ENCODE measurements at places on chromosomes 2 and 18.

DNA sequence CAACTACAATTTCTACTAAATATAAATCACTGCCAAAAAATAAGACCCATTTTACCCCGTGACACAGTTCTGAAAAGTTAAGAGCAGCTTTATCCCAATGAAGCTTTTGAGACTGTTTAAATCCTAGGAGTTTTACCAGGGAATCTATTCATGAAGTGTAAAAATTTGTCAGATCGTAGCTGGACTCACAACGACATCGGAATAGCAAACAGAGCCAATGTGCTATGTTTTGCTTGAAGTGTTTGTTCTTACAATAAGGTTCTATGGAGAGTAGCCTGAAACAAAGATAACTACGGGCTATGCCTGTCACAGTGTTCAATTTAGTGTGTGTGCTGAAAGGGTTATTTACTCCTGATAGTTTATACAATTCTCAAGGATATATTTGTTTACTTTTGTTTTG, 78.5 kb upstream of the L3MBTL4 start:
- DNase-seq: no peak

GRCh38 chr2:101064125-101064502, 62.0 kb downstream of the RPL31 start:
- DNase-seq: no peak

DNA sequence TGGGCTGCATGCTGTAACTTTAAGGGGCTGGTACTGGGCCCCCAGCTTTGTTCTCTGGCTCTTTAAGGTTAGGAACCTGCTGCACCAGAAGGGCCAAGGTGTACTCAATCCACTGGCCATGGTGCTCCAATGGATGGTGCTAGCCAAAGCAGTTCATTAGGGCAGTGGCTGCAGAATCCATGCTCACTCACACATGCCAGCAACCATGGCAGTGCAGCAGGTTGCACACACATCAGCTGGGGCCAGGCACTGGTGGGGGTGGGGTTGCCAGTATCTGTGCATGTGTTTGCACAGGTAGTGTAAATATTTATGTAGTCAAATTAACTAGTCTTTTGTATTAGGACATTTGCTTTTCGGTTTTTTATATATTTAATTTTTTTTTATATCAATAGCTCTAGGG, 228.3 kb upstream of the EPC2 start:
- DNase-seq: no peak

GRCh38 chr2:121366040-121366439, 81.0 kb upstream of the TFCP2L1 start:
- DNase-seq: no peak

GRCh38 chr2:10436583-10437110, 11.5 kb downstream of the ODC1 start:
- no peak for DNase-seq

DNA sequence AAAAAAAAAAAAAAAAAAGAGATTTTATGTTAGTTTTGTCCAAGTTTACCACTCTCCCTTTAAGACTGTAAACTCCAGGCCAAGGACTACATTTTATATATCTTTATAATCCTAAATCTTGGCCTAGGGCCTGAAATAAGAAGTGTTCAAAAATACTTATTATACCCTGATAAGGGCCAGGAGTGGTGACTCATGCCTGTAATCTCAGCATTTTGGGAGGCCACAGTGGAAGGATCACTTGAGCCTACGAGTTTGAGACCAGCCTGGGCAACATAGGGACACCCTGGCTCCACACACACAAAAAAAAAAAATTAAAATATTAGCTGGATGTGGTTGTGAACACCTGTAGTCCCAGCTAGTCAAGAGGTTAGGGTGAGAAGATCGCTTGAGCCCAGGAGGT, 12.7 kb downstream of the TRIP12 start:
- DNase-seq: no peak

DNA sequence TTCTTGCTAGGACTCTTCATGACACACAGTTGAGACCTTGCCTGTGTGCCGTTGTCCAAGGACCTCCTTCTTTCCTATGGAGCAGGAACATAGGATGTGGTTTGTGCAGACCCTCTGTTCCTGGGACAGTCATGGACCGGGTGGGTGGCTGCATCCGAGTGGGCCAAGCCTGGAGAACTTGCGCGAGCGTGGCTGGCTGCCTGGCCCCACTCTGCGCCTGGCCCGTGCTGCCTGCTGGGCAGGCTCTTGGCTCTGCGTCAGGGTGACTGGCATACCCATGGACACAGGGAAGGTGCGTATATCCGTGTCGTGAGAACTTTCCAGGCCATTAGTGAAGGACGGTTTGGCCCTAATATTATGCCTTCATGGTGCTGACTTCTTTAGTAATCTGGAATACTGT, 68.2 kb downstream of the DCDC2C start:
- no peak for DNase-seq

DNA sequence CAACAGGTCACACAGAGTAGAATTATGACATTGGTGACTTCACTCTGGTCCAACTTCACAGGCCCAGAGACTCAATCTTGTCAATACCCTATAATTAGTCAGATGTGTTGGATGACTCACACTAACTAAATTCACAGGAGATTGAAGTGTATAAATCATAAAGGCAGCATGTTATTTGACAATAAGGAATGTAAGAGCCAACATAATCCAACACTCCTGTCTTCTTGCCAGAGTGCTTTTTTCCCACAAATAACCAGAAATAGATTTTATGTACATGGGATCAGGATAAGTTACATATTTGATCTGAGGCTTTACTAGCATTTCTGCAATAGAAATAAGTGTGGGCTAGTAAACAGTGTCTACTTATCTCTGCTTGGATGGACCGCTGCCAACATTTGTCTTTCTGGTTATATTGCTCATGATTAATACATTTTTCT, 42.2 kb upstream of the ZSWIM2 start:
- no peak for DNase-seq

- no peak for DNase-seq
These were observed 63.5 kb upstream of the RBM44 start for GRCh38 chr2:237734905-237735623.

DNA sequence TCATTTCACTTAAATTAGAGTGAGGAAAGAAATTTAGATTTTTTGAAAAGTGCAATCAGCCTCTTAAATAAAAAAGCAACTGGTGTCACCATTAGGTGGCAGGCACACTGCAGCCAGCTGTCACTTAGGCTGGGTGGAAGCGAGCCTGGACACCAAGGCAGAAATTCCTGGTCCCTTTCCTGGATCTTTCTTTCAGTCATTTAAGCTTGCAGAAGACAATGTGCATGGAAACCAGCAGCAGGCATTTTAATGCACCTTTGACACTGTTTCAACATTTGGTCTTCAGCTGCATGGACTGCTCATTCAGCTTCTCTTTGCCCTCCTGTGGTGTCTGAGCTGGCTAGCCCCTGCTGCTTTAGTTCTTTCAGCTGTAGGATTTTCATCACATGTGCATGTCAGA, 61.0 kb downstream of the AQP4 start:
- DNase-seq: no peak

DNA sequence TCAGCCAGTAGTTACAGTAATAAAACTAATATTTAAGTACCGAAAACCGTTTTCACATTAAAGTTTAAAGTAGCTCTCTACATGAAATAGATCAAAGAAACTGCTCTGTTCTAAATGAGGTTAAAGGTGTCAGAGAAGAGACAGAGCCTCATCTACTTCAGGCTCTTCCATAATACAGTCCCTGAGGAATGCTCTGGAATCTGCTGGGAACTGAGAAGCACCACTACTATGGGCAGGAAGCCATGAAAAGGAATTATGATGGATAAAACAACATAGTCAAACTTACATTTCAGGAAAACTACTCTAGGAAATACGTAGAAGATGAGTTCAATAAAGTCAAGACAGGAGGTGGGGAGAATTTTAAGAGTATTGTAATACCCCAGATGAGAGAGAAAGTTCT, 60.0 kb downstream of the ROCK1 start:
- DNase-seq: no peak

- DNase-seq: no peak
These were observed 69.2 kb downstream of the RFTN2 start for GRCh38 chr2:197606180-197606579.

GRCh38 chr18:7492385-7492784, 74.7 kb upstream of the PTPRM start:
- DNase-seq: no peak

DNA sequence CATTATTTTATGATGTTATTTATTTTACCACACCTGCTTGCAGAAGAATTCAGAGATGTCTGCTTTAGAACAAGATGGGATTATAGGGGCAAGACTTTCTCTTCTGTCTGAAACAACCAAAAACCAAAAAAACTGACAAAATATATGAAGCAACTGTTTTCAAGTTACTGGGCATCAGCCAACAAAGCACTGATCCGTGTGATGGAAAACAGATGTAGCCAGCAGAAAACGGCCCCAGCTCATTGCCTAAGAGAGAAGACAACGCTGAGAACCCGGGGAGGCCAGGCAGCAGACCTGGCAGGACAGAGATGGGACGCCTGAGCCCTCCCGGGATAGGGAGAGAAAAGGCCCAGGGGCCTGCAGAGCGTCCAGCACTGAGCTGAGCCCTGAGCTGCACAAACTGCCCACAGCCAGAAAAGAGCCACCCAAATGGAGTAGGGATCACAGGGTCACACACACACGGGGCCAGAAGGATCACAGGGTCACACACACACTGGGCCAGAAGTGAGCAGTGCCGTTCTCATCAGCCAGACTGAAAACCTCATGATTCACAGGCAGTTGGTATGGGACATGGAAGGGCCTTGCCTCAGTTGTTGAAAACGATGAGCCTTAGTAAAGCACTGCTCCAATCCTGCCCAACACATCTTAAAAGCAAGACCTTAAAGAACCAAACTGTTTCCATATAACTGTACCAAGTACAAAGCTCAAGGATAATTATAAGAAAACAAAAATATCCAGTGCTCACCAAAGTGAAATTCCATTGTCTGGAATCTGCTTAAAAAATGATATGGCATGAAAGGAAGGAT, 12.1 kb downstream of the PXDN start:
- no peak for DNase-seq

DNA sequence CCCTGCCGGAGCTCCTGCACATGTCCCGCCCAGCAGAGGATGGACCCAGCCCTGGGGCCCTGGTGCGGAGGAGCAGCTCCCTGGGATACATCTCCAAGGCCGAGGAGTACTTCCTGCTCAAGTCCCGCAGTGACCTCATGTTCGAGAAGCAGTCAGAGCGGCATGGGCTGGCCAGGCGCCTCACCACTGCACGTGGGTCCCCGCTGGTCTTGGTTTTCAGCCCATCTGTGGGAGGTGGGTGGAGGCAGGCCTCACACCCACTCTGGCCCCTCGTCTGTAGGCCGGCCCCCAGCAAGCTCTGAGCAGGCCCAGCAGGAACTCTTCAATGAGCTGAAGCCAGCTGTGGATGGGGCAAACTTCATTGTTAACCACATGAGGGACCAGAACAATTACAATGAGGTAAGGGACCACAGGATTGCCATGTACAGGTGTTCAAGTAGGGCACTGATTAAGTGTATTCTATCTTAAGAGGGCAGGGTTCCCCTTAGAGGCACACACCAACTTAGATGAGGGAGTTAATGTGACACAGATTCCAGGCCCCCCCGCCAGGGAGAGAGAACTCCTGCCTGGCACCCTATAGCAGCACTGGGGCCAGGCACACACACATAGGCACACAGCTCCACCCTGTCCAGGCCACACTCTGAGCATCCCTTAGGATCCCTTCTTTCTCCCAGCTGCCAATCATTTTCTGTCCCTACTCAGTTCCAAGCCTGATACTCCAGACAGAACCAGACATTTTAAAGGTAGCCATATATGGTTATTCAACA, 5.4 kb upstream of the CHRNG start:
- no peak for DNase-seq

DNA sequence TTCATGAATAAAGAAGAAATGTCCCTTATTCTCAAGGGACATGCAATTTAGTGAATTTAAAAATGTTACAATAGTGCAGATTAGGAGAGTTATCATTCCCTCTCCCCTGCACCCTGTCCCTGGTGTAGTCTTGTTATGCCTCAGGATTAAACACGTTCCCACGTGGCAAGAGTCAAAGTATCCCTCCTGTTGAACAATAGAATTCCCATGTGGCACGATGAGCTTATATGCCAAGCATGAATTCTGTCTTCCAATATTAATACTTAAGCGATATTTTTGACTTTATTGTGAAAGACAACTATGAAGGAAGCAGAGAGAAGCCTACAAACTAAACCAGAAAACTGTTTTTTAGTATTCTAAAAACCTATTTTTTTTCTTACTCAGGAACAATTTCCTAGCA, 36.7 kb upstream of the SPAG16 start:
- no peak for DNase-seq

GRCh38 chr2:149329068-149329467, 1.3 kb upstream of the LYPD6 start:
- DNase-seq: no peak

DNA sequence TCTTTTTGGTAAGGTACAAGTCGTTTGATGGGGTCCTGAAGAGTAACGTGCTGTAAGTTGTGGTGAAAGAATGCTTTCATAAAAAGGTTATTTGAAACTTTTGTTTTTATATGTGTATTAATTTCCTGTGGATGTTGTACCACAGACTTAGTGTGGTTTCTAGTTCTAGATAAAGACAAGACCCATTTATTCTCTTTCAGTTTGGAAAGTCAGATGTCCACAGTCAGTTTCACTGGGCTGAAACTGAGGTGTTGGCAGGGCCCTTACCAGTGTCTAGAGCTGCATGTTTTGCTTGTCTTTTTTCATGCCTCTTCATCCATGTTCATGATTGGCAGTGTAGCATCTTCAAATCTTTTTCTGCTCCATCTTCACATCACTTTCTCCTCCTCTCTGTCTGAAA, 22.1 kb upstream of the DOCK10 start:
- no peak for DNase-seq

GRCh38 chr2:149307014-149307413, 23.4 kb upstream of the LYPD6 start:
- DNase-seq: no peak

DNA sequence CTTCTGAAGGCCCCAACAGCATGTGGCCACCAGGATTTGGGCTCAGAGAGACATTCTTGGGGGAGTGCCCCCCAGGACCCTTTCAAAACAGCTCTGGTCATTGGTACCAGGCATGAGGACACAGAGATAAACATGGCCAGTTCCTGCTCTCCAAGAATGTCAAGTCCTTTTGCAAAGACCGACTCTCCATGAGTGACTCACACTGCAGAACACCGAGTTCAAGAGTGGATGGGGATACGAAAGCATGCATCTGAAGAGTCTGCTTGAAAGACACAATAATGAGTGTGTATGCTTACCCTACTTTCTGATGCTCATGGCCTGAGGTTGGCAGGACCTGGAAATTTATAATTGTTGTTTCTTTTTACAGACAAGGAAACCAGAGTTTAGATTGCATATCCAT, 450.6 kb downstream of the TSN start:
- DNase-seq: no peak

- no peak for DNase-seq
These were observed 169.9 kb downstream of the MC4R start for GRCh38 chr18:60202708-60203107.

GRCh38 chr2:170820757-170821530, 4.3 kb downstream of the GAD1 start:
- DNase-seq: no peak
